BJ (cell line): ENCODE measurements at places on chromosomes 3 and 15.

DNA sequence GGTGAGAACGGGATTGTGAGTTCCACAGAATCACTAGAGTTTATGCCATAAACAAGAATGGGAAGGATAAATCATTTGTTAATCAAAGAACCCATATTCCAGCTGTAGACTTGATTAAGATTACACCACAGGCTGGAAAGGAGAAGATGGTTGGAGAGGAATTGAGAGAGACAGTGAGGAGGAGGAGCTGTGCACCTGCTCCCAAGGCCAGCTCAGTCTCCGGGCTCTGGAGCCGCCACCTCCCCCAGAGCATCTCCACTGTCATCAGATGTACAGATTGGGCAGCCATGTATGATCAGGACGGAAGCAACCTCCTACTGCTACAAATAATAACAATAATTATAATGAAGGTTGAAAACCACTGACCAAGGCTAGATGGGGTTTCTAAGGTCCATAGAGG, 170.0 kb downstream of the MINAR1 start:
- DNase-seq = no peak

- no peak for DNase-seq
Measured at GRCh38 chr3:124565551-124565950, 164.7 kb upstream of the UMPS start.

- no peak for DNase-seq
Measured at GRCh38 chr3:147529551-147529950, 120.4 kb downstream of the ZIC1 start.

GRCh38 chr15:26872206-26872605, 5.3 kb downstream of the GABRA5 start:
- DNase-seq = no peak

GRCh38 chr3:136698361-136698760, 53.8 kb downstream of the STAG1 start:
- no peak for DNase-seq

GRCh38 chr3:53274938-53275605, 19.2 kb upstream of the TKT start:
- DNase-seq = no peak

GRCh38 chr15:52803108-52803466, 13.0 kb upstream of the ONECUT1 start:
- no peak for DNase-seq

GRCh38 chr15:83526319-83526718, 79.2 kb downstream of the SH3GL3 start:
- DNase-seq = no peak

- DNase-seq = no peak
Measured at GRCh38 chr15:71049706-71050422, 65.4 kb upstream of the THSD4 start.

- no peak for DNase-seq
Measured at GRCh38 chr3:115598216-115598615, 25.1 kb upstream of the GAP43 start.

DNA sequence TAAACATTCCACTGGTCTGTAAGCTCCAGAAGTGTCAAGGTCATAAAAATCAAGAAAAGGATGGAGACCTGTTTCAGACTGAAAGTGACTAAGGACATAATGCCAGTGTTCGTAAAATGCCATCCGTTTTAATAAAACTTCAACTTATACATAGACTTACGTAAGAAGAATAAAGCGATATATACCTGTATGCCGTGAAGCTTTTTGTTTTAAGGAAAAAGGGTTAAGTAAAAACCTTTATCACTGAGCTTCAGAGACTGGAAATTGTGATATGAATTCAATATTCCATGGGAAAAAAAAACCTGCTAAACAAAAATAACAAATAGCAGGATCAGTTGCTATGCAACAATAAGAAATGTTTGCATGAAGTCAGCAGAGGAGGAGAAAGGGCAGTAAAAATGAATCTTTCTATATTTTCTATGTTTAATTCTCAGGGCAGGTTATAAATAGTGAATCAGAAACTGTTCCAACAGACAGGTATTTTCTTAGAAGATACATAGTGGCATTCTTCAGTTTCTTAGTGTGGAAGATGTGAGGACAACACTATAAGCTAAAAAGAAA, 42.5 kb downstream of the CHSY1 start:
- DNase-seq = no peak

- DNase-seq = no peak
Measured at GRCh38 chr3:11662392-11662990, 18.8 kb upstream of the VGLL4 start.

DNA sequence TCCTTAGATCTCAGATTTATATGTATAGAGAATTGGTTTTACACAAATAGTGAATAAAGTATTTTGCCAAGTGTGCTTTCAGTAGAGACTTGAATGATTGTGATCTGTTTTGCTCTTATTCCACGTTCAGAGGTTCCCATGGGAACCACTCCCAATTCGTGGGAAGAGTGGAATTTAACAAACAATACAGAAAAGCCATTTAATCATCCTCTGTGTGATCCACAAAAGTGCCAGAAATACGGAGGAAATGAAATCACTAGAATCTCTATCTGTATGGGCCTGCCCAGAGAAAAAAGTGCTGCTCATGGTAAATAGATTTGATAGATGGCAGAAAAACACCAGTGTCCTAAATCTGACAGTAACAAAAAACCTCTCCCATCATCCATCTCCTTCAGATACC, 56.0 kb downstream of the CNTN4 start:
- DNase-seq = no peak

- DNase-seq = no peak
Measured at GRCh38 chr15:71709808-71710418, 100.4 kb upstream of the NR2E3 start.

- peak; percentile 86 for DNase-seq
Measured at GRCh38 chr3:37163262-37164015, 10.9 kb downstream of the LRRFIP2 start.

DNA sequence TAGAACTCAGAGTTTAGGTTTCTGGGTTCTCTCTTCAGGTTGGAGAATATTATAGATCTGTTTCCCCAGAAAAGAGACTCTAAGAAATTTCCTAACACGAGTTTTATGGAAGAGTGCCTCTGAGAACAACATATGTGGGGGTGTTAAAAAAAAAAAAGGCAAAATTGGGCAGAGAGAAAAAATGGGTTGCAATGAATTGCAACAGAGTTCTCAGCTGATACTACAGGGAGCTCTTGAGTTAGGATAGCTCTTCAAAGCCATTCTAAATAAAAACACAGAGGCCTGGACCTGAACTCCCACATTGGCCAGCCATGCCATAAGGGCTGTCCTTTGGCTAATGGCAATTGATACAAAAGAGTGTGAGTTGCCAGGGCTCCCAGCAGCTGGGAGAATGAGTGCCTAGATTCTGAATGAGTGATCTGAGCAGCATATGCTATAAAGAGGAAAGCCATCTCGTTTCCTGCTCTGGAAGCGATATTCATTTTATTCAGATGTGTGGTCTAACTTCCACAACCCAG, 20.1 kb upstream of the UBE2E2 start:
- DNase-seq = no peak

GRCh38 chr3:56005196-56005805, 463.0 kb downstream of the ERC2 start:
- DNase-seq = no peak

GRCh38 chr15:36601952-36602351, 22.5 kb downstream of the CDIN1 start:
- DNase-seq = no peak

DNA sequence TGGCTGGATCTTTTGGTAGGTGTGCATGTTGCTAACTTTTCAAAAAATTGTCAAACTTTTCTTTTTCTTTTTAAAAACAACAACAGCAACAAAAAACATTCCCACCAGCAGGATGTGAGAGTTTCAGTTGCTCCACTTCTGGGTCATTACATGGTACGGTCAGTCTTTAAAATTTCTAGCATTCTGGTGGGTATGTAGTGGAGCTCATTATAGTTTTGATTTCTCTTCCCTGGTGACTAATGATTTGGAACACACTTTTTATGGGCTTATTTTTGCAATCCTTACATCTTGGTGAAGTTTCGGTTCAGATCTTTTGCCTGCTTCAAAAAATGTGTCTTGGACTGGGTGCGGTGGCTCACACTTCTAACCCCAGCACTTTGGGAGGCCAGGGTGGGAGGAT, 19.3 kb downstream of the ATP1B3 start:
- no peak for DNase-seq

DNA sequence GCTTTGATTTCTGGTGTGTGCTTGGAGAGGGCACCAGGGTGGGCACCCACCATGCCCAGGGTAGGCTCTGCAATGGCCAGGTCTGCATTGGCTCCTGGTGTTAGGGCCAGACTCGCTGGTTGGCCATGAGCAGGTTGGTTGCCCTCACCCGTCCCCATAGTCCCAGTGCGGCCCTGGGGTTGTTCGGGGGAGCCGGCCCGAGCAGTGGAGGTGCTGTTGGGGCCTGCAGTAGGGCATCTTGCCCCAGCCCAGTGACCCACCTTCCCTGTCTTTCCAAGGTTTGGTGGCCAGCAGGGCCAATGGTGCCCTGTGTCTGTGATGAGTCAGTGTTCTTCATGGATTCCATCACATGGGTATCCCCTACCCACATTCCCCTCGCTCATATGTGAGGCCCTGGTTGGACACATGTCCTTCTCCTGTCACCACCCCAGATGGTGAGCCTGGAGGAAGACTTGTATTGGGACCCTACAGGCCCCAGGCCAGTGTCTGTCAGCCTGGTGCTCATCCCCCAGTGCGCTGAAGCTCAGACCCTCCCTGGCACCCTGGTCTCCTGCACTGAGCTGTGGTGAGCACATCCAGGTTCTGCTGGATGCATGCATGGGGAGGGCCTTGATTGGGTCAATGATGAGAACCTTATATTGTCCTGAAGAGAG, 190.1 kb downstream of the UBE3A start:
- no peak for DNase-seq

GRCh38 chr3:31011380-31011779, 116.9 kb upstream of the GADL1 start:
- no peak for DNase-seq
